OCI-LY7 (cell line): ENCODE measurements at places on chromosomes 3 and 15. TPM values are rescaled to one million over a fixed set of nuclear protein-coding genes. Genes with fewer than 3 reads are reported as not detected.

Gene ASB14
- total RNA-seq: not detected in 2 replicates

Gene LRRC15
- total RNA-seq: not detected in 2 replicates

Gene HGD
- not detected in 2 replicates for total RNA-seq

Gene FAM98B
- 29.1 and 39.1 TPM in 2 replicates for total RNA-seq

Gene THUMPD3
- total RNA-seq: 57.0 and 58.8 TPM in 2 replicates

Gene DCLK3
- not detected in 2 replicates for total RNA-seq

Gene SCAMP5
- 43.7 and 51.6 TPM in 2 replicates for total RNA-seq

Gene ECE2
- total RNA-seq: not detected in 2 replicates

Gene CHRNA7
- total RNA-seq: not detected in 2 replicates

Gene ITPKA
- not detected in 2 replicates for total RNA-seq

Gene TRIM71
- not detected in 2 replicates for total RNA-seq

Gene DPH3
- total RNA-seq: 14.4 and 19.0 TPM in 2 replicates

Gene NR2E3
- total RNA-seq: not detected in 2 replicates

Gene CFAP92
- total RNA-seq: 0.08 and 0.18 TPM in 2 replicates

Gene CCDC39
- total RNA-seq: not detected in 2 replicates

Gene SLC28A1
- total RNA-seq: not detected in 2 replicates

Gene CHL1
- total RNA-seq: 0.51 and 1.0 TPM in 2 replicates
